A673 (cell line): ENCODE measurements at places on chromosomes 13 and 19. TPM values are rescaled to one million over a fixed set of nuclear protein-coding genes. Genes with fewer than 3 reads are reported as not detected.

The TOMM40 gene
- total RNA-seq = 205 and 234 TPM in 2 replicates

The C5AR1 gene
- 0.92 and 1.2 TPM in 2 replicates for total RNA-seq

GRCh38 chr13:111175935-111176334 lies 60.8 kb downstream of the ARHGEF7 start:
- DNase-seq = no peak

- peak; percentile 84 for DNase-seq
Measured at GRCh38 chr19:40403262-40403984, 9.8 kb downstream of the PRX start.

DNA sequence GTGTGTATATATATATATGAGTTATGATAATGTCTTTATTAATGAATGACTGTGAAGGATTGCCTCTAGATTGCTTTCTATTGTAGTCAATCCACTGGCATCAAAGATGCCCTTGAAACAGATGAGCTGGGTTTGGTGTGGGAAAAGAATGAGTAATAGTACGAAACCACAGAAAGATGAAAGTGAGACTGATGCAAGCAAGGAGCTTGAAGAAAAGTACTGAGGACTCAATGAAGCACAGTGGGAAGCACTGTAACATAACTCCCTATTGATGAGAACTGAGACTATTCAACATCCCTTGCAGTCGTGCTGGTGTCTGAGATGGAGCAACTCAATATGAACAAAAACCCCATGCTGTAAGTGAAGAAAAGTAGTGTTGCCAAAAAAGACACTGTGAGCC lies 1794.2 kb downstream of the SLITRK5 start:
- DNase-seq = peak; percentile 4

DNA sequence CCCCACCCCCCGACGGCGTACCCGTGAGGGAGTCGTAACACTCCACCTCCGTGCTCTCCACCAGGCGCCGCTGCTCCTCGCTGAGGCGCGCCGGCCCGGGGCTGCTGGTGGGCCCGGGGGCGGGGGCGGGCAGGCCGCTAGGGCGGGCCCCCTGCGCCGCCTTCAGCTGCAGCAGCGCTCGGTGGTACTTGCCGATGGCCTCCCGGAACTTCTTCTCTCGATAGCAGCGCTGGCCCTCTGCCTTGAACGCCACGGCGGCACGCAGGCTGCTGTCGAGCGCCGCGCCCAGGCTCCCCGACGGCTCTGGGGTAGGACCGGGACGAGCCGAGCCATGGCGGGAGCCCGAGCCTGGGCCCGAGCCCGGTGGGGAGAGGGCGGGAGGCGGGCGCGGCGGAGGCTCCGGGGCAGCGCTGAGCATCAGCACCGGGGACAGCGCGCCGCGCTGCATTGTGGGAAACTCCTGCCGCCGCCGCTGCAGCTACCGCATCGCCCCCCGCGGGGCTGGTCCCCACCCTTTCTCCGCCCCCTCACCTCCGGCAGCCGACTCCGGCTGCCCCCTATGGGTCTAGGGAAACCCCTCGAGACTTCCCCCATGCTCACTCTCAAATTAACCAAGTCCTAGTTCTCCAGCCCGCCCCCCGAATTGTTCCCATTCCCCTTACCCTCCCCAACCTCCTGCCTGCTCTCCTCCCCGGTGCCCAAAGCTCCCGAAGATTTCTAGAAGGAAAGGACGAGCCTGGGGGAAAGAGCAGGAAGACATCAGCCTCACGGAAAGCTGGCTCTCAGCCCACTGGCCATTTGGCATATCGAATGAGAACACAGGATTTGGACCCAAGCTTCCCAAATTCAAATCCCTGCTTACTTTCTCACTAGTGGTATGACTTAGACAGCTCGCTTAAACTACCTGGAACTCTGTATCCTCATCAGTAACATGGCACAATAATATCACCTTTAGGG lies at the start of gene TTC9B:
TSS of gene TTC9B (minus strand) at position 451 of the 957 bp plus-strand sequence. CDS start at position 448, 3 bp downstream.
- peak; percentile 42 for DNase-seq

- DNase-seq = peak; percentile 22
Measured at GRCh38 chr13:73231471-73231870, 172.7 kb downstream of the KLF5 start.

GRCh38 chr13:111508902-111509509 lies 188.6 kb downstream of the TEX29 start:
- DNase-seq = no peak

DNA sequence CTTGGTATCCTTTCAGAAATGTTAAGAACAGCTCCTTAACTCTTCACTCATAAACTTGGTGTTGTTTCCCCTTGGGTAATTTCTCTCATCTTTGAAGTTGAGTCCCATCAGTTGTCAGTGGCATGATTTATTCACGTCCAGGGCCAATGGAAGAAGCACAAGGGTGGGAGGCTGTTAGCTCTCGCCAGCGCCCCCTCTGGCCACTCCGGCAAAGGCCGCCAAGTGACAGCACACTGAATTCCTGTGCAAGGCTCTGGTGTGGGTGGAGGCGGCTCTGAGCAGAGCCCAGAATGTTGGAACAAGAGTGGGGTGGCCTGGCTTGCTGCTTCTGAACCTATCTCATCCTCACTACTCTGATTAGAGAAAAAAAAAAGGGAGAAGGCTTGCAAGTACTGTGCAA lies 13.1 kb upstream of the MEDAG start:
- DNase-seq = peak; percentile 53

DNA sequence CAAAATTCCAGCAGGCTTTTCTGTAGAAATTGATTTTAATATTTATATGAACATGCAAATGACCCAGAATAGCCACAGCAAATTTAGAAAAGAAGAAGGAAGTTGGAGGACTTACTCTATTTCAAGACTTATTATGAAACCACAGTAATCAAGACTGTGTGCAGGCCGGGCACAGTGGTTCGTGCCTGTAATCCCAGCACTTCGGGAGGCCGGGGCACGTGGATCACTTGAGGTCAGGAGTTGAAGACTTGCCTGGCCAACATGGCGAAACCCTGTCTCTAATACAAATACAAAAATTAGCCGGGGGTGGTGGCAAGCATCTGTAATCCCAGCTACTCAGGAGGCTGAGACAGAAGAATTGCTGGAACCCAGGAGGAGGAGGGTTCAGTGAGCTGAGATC lies 6.0 kb upstream of the FFAR2 start:
- no peak for DNase-seq

GRCh38 chr13:110062077-110062776 lies 244.7 kb downstream of the COL4A1 start:
- no peak for DNase-seq

GRCh38 chr19:751501-752341 lies 809 bp downstream of the MISP start:
- DNase-seq = no peak

- no peak for DNase-seq
Measured at GRCh38 chr13:24529478-24529877, 16.9 kb upstream of the PARP4 start.
